Non-pigmented ciliary epithelial cell (primary cell): ENCODE measurements at places on chromosomes 16 and 17.

DNA sequence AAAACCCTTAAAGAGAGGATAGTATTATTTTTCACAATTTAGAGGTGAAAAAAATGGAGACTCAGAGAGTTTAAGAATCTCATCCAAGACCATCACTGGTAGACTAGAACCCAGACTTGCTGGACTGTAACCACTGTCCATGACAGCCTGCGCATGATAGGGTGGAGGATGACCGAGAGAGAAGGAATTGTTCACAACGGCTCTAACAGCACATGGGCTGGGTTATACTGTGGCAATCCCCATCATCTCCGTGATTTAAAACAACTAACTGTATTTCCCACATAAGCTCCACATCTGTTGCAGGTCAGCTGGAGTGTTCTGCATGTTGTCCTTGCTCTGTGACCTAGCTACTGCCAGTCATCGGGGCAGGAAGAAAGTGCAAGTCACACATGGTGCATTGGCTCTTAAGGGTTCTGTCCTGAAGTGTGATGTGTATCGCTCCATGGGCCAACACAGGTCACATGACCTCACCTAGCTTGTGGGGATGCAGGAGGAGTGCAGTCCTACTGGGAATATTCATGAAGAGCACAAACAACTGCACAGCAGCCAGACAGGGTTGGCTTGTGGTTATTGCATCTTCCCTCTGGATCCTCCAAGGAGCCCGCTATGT is 131.2 kb upstream of the MPHOSPH6 start:
- no peak for DNase-seq

DNA sequence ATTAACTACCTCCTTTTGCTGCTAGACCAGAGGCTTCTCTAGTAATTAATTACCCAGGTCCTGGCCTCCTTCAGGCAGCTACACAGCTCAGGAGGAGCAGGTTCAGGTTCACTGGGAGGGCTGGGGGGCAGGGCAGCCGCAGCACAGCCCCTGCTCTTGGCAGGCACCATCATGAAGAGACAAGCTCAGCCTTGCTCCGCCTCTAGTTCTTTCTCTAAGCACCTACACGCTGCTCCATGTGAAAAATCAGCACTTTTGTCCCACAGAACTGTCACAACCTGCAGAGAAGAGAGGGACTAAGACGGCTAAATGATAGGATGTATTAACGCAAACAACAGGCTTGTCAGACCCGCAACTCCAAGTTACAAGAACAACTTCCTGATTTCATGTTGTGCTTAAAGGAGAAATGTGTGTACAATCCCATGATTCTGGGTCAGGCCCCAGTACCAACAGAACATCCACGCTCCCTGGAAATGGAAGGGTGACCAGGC is 53.4 kb downstream of the GRB2 start:
- no peak for DNase-seq

GRCh38 chr17:77210331-77210730 is 69.6 kb downstream of the SEC14L1 start:
- no peak for DNase-seq

- DNase-seq: no peak
Measured at GRCh38 chr17:81332914-81333528, 37.9 kb upstream of the SLC38A10 start.

- DNase-seq: peak; percentile 36
Measured at GRCh38 chr17:66777689-66778225, 57.2 kb upstream of the CACNG5 start.

GRCh38 chr16:67246081-67246755 is 1.1 kb downstream of the FHOD1 start:
- peak; percentile 56 for DNase-seq

DNA sequence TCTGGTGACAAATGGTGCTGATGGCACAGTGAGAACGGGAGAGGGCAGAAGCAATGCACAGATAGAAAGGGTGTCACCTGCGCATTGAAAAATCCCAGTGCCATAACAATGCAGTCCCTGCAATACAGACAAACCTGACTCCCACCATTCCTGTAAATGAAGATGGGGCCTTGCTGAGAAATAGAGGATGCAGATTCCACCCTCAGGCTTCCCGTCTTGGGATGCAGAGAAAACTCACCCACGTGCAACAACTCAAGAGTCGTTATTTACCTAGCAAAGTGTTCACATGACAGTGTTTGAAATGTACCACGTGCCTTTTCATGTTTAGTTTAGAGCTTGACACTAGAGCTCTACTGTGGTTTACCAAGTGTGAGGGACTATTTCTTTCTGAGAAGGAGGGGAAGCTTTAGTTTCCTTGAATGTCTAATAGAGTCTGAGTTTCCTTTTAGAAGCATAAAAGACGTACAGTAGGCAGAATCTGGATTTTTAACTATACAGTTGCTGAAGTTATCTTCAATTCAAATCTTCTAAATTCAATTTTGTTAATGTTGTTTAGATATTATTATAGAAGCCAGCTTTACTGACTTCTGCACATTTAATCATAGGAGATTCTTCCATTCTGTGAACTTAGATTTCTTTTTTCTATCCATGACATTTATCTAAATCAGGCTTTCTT is 35.6 kb downstream of the WWOX start:
- no peak for DNase-seq

DNA sequence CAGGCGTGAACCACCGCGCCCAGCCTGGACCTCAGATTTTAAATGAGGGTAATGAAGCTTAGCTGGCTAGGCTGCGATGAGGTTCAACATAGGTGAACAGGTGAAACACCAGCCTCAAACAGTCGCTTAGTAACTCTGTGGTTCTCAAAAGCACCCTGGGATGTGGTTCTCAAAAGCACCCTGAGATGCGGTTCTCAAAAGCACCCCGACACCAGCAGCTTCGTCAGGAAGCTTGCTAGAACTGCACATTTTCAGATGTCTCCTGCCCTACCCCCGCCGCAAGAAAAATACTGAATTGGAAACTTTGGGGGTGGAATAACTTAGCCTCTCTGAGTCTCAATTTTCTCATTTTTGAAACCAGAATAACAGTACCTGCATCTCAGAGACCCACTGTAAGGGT is 86.7 kb upstream of the XYLT1 start:
- DNase-seq: no peak

GRCh38 chr17:57288040-57288772 is 31.9 kb downstream of the MSI2 start:
- no peak for DNase-seq

- no peak for DNase-seq
Measured at GRCh38 chr16:3149193-3149530, 14.3 kb downstream of the ZNF213 start.

- DNase-seq: no peak
Measured at GRCh38 chr17:36923814-36924221, 13.5 kb upstream of the LHX1 start.

GRCh38 chr17:1907909-1908698 is 78.3 kb downstream of the RPA1 start:
- no peak for DNase-seq

DNA sequence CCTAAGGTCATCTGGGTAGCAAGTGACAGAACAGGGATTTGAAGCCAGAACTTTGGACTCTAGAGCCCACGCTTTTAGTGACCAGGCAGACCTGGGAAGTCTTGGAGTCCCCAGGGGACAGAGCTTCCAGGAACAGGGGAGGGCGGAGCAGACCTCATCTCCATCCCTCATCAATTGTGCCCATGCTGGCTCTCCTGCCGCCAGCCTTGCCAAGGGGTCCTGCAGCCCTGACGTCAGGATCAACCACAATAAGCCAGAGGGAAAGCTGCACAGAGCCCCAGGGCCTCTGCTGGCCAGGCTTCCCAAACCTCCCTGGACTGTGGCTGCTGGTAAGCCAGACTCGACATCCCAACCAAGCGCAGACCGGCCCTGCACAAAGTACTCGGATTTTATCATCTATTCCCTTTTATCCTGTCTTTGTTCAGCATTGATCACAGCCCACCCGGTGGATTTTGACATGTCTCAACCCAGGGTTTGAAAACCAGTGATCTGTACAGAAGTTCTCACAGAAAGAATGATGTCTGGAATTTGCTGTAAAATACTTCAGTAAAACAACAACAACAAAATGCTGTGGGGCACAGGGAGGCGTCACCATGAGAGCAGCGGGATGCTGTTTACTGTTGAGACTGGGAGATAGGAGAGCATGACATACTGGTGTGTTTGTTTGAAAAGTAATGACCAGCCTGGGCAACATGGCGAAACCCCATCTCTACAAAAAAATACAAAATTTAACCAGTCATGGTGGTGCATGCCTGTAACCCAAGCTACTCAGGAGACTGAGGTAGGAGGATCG is 11.8 kb downstream of the C16orf74 start:
- DNase-seq: no peak

GRCh38 chr17:8120520-8121406 is 2.4 kb upstream of the ALOXE3 start:
- DNase-seq: no peak

- no peak for DNase-seq
Measured at GRCh38 chr17:39194089-39194984, 3.1 kb downstream of the CACNB1 start.

GRCh38 chr17:50292465-50292864 is 18.2 kb downstream of the TMEM92 start:
- no peak for DNase-seq

DNA sequence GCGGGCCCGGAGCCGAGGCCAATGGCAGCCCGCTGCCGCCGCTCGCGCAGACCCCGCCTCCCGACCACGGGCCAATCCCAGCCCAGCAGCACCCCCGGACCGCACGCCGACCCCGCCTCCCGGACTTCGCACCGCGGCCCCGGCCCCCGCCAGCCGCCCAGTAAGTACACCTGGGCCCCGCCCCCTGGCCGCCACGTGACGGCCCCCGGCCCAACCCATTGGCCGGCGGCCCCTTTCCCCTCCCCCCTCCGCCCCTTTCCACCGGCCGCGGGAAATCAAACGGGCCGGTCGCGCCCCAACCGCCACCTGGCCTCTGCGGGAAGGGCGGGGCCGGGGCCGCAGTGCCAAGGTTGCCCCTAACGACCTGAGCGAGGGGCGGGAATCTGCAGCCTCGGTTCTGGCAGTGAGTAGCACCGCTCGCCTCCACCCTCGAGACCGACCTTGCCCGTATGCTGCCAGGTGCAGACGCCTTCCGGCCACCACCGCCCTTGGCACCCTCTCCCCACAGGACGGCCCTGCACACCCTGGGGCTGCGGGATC is at the start of gene YBX2:
YBX2 (minus strand) TSS at position 26 of the 540 bp plus-strand sequence. CDS start 139 bp downstream, outside the sequence.
- DNase-seq: no peak

DNA sequence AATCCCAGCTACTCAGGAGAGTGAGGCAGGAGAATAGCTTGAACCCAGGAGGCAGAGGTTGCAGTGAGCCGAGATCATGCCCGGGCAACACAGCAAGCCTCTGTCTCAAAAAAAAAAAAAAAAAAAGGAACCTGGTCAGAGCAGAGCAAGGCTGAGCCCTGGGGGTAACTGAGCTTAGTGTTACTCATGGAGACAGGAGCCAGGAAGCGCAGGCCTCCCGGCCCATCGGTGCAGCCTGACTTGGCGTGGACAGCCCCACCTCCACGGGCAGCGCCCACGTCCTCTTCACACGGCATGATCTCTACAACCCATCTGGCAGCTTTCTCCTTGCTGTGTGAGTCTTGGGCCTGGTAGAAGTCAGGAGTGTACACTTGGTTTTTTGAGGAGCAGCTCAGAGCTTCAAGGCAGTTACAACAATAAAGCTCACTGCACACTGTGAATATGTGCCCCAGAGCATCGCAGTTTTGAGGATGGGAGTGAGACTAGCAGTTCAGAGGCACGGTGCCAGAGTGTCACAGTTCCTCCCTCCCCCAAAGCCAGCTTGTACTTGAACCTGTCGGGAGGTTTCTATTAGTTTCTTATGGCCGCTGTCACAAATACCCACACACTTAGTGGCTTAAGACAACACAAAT is 129.9 kb downstream of the RAP1GAP2 start:
- no peak for DNase-seq

DNA sequence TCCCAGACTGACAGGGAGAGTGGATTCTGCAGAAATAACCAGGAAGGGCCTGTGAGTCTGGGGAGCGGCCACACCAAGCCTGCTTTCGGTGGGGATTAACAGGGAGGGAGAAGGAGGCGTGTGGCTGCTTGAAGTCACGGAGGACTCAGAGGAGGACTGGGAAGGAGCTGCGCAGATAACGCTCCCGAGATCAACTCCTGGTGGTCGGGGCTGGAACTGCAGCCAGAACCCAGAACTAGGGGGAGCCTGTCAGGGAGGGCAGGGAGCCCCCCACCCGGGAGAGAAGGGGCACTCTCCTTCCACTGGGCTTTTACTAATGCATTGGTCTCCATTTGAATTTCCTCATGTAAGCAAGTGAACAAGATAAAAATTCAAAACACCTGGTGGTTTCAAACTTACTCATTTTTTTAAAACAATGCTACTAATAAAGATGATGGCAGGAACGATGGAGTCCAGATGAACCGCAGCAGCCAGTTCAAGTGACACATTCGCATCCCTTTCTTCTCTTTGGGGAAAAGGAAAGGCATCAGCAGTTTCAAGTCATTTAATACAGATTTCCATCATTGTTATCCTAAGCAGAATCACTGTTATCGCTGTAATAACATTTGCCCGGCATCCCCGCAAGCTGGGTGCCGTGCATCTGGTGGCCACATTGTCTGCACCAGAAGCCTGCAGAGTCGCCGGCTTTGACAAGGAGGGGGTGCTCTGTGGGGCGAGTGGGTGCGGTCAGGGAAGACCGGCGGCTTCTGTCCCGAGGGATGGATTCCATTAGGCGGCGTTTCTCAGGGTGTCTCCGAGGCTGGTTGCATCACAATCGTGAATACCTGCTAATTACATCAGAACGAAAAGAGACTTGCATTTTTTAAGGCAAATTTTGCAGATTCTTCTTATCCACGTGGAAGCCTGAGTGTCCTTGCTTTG is 183.0 kb downstream of the FOXL1 start:
- no peak for DNase-seq

DNA sequence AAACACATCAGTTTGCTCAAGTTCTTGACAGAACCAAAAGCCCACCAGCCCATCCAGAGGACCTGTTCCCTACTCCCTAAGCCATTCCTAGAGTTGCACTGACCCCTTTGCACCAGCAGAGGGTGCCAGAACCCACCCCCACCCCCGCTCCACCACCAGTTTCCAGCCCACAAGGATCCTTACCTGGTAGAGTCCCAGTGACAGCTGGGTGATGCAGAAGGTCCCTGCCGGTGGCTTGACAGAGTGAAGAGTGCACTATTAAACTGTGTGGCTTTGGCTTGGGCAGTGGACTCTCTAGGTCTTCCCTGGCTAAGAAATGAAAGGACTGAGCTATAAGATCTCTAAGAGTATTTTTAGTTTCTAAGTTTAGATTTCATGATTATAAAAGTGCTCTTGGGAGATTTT is 73.3 kb upstream of the MTMR4 start:
- DNase-seq: no peak

DNA sequence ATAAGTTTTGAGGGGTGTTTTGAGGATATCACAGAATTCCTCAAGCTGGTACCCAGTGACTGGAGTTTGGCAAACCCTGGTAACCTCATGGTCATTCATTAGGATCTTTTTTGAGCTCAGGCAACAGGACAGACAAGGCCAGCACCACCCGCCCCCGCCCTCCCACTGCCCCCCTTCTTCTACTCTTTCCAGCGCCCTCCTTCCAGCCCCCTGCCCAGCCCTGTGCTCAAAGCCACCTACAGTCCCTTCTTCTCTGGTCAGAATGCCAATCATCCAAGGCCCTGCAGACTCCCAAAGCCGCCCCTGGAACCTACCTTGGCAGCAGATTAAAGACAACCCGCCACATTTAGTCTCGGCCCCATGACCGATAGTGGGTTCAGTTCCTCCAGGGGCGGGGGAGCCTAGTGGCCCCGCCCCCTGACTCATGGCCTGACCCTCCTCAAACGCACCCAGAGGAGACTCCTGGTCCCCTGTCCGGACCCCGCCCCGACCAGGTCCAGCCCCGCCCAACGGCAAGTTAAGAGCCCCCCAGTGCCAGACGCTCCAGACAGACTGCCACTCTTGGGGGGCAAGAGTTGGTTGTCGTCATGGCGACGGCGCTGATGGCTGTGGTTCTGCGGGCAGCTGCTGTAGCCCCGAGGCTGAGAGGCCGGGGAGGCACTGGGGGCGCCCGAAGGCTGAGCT is at the start of gene NAGS:
NAGS (plus strand) TSS at position 546 of the 684 bp plus-strand sequence; CDS start at position 588, 42 bp downstream.
- DNase-seq: no peak

- no peak for DNase-seq
Measured at GRCh38 chr16:84143784-84144199, 1.2 kb downstream of the HSDL1 start.
